ENCODE measurements at places on chromosomes 3 and 15.

DNA sequence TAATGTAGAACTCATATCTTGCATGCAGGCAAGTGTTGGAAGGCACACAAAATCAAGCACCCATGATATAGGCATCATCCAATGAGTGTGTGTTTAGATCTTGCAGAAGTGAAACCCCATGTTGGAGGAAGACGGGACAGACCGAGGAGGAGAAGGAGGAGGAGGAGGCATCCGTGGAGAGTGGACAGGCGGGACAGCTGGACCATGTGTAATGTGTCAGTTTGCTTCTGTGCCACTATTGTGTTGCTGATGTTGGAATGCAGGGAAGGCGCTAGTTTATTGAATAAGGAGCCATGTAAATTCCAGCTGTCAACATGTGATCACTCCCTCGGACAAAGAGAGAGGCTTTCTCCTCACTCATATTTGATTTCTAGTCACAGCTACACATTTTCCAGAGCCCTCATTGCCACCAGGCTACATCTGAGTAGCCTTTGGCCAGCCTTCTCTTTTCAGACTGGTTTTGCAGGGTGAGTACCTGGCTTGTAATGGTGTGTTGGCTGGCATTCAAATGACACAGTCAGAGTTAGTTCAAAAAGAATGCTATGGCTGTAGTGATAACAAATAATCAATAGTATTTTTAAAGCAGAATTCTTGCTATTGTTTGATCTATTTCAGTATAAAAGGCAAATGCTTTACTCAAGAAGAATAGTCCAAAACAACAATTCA is 1037.6 kb upstream of the NR2F2 start:
- DNase-seq, result no peak

DNA sequence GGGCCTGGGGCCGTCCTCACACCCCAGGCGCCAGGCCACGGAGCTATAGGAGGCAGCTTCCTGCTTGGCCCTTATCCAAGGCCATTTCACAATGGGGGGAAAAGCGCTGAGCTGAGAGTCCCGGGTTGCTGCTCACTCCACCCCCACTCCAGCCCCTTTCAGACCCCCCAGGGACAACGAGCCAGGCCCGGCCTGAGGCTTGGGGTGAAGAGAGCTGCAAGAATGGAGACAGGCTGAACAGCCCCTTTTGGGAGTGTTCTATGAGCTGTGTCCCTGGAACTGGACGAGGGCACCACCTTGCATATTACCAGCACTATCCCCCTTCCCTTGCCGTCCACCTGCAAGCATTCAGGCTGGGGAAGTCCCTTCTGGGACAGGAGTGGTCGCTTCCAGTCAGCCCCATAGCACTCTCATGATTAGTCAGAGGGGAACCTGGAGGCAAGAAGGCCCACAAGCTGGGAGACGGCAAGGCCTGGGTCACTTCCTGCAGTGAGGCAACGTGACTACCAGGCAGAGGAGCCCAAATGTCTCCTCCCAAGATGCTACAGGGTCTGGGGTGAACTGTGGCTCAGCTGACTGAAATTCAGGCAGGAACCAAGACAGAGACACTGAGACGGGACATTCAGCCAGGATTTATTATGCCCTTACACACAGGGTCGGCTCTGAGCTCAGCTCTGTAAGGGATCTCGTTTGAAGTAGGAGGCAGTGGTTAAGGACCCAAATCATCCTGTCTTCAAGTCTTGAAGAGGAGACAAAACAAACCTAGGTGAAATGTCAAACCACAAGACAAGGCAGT is 8.6 kb upstream of the SRP14 start:
- DNase-seq, result no peak

DNA sequence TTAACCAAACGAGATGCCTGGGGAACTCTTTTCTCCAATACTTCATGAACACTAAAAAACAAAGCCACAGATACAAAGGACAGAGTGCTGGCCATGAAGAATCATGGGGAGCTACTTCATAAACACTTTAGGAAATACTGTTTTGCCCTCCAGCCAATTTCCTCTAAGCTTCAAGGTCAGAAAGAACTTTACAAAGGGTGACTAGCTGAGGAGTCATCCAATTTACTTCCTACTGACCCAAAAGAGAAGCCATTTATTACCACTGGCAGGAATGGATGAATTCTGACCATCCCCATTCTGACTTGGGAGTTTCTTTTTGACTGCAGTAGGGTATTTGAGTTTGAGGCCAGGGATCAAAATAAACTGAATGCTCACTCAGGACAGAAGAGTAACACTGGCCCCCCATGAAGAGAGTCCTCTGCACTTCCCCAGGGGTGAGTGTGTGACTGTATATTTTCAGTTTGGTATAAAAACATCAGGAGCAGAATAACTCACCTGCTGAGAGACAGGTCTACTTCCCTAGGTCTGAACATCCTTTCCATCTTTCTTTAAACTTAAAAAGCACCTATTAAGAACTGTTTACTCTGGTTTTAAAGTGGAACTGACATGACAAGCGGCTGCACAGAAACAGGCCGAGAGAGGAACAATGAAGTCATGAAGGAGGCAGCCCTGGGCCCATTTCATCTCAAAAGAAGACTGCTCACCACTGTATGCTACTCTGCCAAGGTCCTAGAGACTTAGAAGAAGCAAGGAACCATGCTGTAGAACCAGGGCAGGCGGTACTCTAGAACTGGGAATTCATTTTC is 203.6 kb downstream of the TNIK start:
- no peak for DNase-seq

- no peak for DNase-seq
These were observed 105.3 kb downstream of the CD47 start for GRCh38 chr3:107985496-107985895.

GRCh38 chr3:108887121-108887520 is 64.5 kb downstream of the TRAT1 start:
- DNase-seq, result peak; percentile 44

- no peak for DNase-seq
These were observed 118.4 kb downstream of the ATG7 start for GRCh38 chr3:11390411-11391131.

GRCh38 chr3:152960684-152961083 is 125.8 kb downstream of the P2RY1 start:
- DNase-seq, result no peak

DNA sequence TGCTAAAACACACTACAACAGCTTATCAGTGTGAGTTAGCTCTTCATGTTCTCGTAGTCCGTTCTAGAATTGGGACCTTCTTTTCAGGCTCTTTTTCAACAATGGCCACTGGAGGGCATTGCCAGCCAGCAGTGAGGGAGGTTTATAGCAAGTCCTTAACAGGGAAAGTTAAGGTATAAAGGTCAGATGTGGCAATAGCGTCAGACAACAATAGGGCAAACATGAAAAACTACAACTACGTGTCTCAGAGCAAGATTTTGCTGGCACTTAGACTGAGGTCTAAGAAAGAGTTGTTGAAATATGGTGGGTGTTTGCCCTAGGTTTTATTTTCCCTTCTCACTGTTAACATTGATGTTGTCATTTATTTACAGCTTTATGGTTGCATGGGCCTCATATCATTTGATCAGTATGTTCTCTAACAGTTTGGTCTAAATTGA is 161.4 kb downstream of the GMNC start:
- DNase-seq, result no peak

DNA sequence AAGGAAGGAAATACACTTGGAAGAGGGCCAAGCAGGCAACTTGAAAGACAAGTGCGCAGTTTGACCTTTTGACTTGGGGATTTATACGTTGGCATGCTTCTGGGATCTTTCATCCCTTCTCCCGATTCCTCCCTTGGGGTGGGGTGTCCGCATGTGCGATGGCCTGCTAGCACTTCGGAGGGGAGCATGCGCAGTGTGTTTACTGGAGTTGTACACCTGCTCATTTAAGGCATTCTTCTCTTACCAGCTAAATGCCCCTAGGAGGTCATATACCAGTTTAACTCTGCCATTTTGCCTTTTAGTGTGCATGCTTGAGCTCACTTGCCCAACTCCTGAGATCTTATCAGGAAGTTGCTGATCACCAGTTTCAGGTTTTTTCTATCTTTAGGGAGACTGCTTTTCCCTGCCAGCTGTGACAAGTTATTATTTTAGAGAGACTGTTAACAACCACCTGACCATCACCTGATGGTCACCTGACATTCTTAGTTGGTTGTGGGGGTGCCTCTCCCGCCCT is 63.5 kb downstream of the BFSP2 start:
- DNase-seq, result no peak

DNA sequence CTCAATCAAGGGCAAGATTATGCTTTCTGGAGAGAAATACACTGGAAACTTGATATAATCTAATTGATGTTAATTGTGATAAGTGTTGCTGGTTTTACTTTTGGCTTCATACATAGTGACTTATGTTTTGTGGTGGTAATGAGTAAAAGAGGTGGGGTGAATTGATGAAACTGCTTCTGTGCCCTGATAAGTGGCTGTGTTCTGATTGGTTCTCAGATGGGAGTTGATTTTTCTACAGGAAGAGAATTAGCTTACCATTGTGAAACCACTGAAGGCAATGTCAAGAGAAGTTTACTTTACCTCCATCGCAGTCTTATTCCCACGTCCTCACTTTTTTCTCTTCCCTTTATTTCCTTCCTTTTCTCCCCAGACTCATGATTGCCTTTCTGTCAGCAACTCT is 23.8 kb downstream of the TMEM45A start:
- DNase-seq, result no peak

DNA sequence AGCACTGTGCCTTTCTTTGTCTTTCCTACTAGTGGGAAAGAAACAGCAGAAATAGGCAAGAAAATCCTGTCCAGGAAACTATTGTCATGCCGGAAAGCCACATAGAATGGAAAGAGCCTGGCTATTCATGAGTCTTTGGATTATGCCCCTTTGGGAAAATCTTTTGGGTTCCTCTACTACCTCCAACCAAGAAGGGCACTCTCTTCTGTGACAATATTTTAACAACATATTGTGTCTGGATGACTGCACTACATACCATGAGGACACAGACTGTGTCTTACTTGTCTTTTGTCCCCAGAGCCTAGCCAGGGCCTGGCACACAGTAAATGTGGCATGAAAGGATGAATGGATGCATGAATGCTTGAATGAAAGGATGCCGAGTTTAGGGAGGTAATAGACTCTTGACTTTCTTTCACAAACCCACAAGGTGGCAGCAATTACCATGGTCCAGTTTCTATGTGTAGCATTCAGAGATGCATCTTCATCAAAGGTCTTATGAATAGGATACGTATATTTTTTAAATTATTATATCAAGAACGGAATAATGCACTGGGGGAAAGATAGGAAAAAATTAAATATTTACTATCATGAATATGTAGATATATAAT is 30.3 kb downstream of the ARL14 start:
- peak; percentile 53 for DNase-seq
